ENCODE measurements at places on chromosomes 1 and 21.

- peak; percentile 7 for DNase-seq
These were observed 160.0 kb downstream of the NEGR1 start for GRCh38 chr1:72122099-72122880.

GRCh38 chr1:204282761-204283221 lies 69.0 kb upstream of the GOLT1A start:
- no peak for DNase-seq

DNA sequence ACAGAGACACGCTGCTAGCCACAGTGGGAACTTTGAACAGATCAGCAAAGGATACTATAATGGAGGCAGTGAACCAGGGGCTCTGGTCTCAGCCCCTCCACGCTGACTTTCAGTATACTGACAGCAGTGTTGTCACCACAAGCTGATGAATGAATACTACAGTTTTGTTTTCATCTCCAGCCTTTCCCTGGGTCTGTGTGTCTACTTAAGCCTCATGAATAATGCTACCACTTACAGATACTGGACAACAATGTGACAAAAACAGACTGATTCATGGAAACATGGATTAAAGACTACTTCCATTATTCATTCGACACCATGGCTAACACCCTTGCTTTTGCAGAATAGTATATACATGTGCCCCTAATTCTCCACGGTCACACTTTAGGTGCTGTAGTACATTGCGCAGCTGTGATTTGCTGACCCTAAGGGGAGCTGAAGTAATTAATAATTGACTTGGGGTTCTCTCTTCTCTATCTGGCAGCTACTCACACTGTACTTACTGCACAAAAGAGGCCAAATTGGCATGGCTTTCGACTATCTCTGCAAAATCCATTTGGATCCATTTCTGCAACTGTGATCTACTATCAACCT lies 203.2 kb upstream of the LYPLAL1 start:
- no peak for DNase-seq

DNA sequence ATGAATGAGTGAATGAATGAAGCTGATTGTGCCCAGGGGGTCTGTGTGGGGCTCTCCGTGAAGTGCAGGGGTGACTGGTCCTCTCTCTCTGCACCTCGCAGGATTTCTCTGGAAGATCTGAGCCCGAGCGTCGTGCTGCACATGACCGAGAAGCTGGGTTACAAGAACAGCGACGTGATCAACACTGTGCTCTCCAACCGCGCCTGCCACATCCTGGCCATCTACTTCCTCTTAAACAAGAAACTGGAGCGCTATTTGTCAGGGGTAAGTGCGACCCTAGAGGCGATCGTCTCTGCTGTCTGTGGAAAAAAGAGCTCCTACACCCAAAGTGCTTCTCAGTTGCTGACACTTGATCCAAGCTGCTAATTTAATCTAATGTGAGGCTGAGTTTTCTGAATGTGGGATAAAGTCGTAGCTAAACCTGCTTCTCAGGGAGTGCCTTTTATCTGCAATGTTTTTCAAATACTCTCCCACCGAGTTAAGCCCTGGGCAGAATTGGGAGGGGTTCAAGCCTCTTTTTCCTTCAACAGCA lies 101.7 kb downstream of the HUNK start:
- no peak for DNase-seq

GRCh38 chr1:29546496-29546895 lies 310.2 kb downstream of the PTPRU start:
- no peak for DNase-seq

GRCh38 chr1:221712776-221713431 lies 29.0 kb downstream of the DUSP10 start:
- no peak for DNase-seq

DNA sequence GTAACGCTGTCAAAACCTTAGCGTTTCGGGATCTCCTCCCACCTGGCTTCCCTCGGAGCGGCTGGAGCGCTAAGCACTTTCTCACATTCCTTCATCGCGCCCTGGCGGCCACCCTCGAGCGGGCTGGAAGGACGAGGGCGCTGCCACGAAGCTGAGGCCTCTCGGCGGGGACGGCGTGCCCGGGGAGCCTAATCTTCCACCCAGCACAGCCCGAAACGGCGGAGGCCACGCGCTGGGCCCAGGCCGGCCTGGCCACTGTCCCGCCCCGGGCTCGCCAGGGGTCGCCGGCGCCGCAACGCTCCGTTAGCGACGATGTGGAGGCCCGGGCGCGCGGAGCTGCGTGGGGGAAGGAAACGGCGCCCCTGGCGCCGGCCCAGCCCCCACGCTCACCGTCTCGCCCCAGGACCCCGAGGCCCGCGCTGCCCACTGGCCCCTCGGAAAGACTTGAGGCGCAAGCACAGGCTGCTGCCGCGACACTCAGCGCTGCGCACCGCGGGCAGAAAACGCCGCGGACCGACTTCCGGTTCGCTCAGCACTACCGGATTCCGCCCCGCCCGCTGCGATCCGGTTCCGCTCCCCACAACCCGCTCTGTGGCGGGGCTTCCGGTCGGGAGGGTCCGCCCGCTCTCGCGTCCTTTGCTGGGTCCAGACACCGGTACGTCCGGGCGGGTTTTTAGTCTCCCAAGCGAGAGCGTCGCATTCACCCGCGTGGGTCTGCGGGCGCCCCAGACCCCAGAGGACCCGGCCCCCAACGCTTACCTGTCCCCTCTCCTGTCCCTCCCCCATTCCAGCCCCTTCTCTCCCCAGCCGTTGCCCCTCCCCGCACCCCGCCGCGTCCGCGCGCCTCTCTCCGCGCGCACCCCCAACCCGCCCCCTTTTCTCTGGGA lies at the start of gene YBEY:
Gene YBEY (plus strand): TSS at position 582 of the 887 bp plus-strand sequence. CDS start 572 bp downstream, outside the sequence.
- peak; percentile 79 for DNase-seq

DNA sequence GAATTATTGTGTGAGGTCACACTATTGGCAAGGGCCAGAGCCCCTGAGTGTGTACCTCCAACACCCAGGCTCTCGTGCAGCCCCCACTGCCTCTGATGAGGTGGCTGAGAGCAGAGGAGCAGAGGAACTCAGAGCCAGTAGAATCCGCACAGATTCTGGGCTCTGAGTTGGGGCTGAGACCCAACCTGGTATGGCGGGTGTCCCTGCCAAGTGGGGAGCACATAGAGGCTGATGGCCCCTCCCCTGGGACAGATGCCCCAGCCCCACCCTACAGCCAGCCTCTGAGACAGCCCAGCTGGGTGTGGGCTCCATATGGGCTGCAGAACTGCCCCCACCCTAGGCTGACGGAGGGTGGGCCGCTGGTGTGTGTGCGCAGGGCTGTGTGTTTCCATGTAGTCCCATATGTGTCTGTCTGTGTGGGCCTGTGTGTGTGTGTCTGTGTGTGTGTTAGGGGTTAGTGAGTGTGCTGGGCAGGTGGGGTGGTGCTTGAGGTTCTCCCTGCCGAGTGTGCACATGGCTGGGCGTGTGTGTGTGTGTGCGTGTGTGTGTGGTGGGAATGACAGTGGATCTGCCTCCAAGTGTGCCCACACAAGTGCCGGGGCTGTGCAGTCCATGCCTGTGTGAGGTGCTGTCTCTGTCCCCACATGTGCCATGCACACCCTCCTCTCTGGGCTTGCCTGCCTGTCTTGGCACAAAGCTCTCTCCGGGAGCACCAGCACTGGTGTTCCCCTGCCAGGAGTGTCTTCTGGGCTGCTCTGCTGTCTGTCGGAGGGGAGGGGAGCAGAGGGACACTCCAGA lies 24.4 kb downstream of the FOXO6 start:
- DNase-seq = no peak

DNA sequence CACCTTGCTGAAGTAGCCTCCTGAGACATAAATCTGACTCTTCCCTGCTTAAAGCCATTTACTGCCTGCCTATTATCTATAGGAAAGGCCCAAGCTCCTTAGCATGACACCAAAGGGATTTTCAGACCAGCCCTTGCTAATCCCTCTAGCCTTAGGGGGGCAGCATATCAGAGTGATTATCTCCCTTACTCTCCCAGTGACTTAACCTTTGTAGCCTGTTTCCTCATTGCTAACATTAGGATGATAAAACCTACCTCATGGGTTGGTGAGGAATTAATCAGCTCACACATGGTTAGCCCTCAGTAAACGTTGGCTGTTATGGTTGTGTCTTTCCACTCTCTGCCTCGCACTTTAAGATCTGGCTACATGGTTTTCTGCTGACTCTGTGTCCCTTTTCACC lies 70.1 kb downstream of the ROR1 start:
- no peak for DNase-seq

DNA sequence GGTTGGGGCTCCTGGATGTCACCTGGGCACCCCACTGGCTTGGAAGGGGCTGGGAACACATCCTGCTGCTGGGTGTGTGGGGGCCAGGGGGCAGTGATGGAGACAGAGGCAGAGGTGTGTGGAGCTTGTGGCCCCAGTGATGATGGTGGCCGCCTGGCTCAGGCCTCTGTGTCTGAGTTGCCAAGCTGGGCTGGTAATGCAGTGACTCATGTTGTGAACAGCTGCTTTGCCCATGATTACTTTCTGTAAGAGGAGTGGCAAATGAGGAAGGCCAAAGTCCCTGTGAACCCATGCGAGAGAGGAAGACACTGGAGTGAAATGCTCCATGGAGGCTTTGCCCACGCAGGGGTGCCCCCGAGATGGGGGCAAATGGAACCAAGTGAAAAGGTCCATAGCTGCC lies 86.8 kb downstream of the KCNJ6 start:
- DNase-seq = no peak

GRCh38 chr1:35030756-35031446 lies 844 bp downstream of the ZMYM6 start:
- DNase-seq = no peak

DNA sequence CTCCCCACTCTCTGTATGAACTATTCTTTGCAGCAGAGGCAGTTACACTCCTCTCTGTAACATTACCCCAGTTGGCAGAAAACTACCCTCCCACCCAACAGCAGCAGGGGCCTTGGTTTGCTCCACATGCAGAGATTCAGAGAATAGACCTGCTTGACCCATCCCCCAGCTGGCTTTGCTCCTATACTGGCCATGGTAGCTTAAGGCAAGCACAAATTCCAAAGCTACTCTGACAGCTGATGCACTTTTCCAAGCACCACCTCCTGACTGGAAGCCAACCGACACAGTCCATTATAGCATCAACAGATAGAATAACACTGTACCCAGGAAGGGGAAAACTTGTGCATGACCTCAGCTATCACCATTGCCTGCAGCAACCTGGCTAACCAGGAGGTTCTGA lies 846.5 kb upstream of the NCAM2 start:
- no peak for DNase-seq

DNA sequence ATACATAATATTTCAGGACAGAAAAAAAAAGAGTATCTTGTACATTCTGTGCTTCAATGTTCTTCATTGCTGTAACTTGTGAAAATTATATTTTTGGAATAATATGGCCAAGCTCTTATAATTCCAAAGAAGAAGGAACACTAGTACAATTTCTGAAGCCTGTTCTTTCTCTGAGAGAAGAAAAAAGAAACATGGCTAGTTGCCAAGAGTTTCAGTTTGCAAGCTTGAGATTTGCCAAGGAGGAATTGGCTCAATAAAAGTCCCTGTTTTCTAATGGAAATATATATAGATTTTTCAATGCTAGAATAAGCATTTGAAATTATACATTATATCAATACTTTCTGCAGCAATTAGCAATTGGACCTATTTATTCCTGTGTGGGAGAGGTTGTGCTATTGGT lies 285.2 kb upstream of the NEGR1 start:
- no peak for DNase-seq

DNA sequence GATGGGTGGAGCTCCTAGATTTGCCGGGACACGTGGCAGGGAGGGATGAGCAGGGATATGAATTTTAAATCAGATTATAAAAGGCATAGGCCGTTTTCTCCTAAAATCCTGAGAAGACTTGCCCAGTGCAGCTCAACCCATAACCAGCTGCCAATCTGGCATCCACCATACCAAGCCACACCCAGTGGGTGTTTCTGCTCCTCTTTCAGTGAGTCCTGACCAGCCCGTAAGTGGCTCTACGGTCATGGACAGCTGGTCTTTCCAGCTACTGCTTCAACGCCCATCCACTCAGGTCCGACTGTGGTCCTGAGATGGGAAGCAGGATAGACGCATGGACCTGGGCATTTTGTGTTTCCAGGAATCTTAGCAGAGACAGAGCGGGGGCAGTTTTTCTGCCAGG lies 107.2 kb downstream of the LAMC2 start:
- DNase-seq = no peak

DNA sequence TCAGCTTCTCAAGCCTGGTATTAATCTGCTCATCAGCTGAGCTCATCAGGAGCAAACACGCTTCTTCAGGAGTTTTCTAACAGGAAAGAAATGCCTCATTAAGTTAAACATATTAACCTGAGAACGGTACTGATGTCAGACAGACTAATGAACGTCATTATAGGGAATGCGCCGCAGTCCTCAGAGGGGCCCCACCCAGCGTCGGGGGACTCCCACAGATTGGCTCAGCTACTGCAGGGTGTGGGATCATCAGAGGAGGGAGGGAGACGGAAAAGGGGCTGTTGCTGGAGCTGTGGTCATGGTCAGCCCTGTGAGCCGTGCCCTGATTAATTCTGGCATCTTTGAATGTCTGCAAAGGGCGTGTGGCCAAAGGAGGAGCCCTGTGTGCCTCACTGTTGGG lies 348.5 kb downstream of the PTPRU start:
- DNase-seq = no peak

- DNase-seq = no peak
These were observed 16.8 kb downstream of the VCAM1 start for GRCh38 chr1:100736324-100736723.

GRCh38 chr1:155170101-155170785 lies 2.9 kb downstream of the KRTCAP2 start:
- DNase-seq = no peak

- no peak for DNase-seq
These were observed 4.8 kb upstream of the GNPAT start for GRCh38 chr1:231236208-231236591.

GRCh38 chr1:231286603-231287002 lies 45.6 kb downstream of the GNPAT start:
- DNase-seq = no peak

GRCh38 chr1:145777357-145778145 lies 46.3 kb downstream of the RNF115 start:
- no peak for DNase-seq

DNA sequence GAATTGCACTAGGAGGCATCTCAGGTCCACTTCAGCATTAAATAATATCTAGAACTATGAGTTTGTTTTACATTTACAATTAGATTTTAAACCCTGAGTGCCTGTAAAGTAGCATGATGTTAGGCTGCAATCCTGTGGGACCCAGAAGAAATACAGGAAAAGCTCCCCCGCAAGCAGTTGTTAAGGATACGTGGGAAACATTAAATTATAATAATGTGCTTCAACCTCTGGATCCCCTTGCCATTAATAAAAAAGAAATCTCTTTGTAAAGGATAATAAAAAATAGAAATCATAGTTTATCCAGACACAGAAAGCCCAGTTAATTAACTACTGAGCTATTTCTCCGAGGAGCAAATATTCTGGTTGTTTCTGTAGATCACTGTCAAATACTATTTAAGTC lies 106.0 kb downstream of the PCNX2 start:
- no peak for DNase-seq

Data from fibroblast of skin of left biceps (primary cell).